ENCODE measurements at places on chromosomes 16 and 17. TPM values are rescaled to one million over a fixed set of nuclear protein-coding genes. Genes with fewer than 3 reads are reported as not detected.

C17orf100 gene
- total RNA-seq, result 1.8 TPM

COX6A2 gene
- not detected for total RNA-seq

CCDC144A gene
- total RNA-seq, result 4.7 TPM

AIPL1 gene
- total RNA-seq, result not detected
